ENCODE measurements at places on chromosomes 7 and 10. TPM values are rescaled to one million over a fixed set of nuclear protein-coding genes. Genes with fewer than 3 reads are reported as not detected.

SLC39A12 gene
- 4.5 TPM for total RNA-seq

TMEM270 gene
- not detected for total RNA-seq

HABP2 gene
- not detected for total RNA-seq

RBP4 gene
- 9.0 TPM for total RNA-seq

ASIC3 gene
- 0.82 TPM for total RNA-seq

KAZALD1 gene
- 0.41 TPM for total RNA-seq

FLNC gene
- total RNA-seq, result 2.4 TPM

OR9A2 gene
- total RNA-seq, result under 0.01 TPM

DOCK1 gene
- 14.3 TPM for total RNA-seq

AUTS2 gene
- 71.3 TPM for total RNA-seq

ADAM8 gene
- 1.2 TPM for total RNA-seq

ZSCAN21 gene
- 17.9 TPM for total RNA-seq
